IPS DF 19.7 (cell line): ENCODE measurements at places on chromosomes 12 and 14.

GRCh38 chr12:51822956-51823355 is 25.6 kb downstream of the FIGNL2 start:
- DNase-seq, result no peak

GRCh38 chr12:56568146-56568545 is 46.5 kb downstream of the RBMS2 start:
- DNase-seq, result no peak

DNA sequence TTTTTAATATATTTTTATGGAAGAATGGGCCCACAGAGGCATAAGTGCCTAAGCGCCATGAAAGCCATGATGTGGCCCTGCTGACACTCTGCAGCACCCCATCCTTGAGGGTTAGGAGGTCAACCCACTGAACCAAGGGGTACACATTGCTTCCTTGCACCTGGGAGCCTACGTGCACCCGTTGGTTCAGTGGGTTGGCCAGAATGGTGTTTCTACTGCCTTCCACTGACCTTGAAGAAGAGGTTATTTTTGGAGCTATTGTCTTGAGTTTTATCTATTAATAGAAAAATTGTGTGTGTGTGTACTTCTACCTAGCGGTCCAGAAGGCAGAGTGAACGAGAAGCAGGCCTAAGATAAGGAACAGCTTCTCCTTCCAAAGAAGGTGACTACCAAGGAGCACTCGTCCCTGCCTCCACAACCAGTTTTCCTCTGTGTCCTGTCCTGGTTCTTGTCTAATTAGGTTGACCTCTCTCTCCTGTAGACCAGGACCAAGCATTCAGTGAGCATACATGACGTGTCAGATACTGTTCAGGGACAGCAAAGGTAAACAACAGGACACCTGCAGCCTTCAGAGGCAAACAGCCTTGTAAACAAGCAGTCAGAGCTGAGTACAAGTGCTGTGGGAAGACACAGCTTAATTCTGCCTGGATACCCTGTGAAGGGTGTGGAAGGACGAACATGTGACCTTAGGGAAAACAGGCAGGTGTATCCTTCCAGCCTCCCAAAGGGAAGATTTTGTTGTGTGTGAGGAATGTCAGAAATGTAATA is 30.4 kb upstream of the PLEK2 start:
- no peak for DNase-seq

DNA sequence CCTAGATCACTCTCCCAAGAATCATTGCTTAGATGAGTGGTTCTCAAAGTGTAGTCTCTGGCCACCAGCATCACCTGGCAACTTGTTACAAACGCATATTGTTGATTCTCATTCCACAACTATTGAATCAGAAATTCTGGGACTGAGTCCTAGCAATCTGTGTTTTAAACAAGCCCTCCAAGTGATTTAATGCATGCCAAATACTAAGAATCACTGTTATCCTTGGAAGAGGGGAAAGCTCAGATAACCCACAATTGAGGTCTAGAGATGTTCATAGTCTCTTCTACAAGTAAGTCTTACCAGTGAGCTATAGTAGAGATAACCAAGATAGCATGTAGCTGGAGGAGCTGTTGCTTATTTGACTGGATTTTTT is 666.6 kb downstream of the DIO2 start:
- no peak for DNase-seq

DNA sequence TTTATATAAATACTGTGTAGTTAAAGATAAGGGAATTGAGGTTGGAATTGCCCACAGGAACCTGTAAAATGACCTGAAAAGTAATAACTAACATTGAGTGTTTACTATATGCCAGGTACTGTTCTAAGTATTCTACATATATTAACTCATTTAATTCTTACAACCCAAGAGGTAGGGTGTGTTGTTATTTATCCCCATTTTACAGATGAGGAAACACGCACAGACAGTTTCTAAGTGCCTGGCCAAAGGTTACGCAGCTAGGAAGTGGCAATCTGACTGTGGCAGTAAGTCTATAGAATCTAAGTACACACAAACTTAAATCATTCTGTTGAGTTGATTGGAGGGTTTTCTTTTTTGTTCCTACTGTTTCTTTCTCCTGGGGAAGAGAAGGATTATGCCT is 1.1 kb upstream of the TSPAN31 start:
- DNase-seq, result no peak

DNA sequence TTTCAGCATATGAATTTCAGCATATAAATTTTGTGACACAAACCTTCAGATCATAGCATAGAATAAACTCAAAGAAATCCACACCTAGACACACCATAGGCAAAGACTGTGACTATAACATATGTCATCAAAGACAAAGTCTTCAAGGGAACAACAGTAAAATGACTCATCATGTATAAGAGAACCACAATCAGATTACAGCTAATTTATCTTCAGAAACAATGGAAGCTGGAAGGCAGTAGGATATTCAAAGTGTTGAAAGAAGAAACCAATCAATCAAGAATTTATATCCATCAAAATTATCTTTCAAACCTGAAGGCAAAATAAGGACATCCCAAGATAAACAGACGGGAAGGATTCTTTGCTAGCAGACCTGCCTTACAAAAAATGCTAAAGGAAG is 29.0 kb downstream of the DLK1 start:
- DNase-seq, result no peak

DNA sequence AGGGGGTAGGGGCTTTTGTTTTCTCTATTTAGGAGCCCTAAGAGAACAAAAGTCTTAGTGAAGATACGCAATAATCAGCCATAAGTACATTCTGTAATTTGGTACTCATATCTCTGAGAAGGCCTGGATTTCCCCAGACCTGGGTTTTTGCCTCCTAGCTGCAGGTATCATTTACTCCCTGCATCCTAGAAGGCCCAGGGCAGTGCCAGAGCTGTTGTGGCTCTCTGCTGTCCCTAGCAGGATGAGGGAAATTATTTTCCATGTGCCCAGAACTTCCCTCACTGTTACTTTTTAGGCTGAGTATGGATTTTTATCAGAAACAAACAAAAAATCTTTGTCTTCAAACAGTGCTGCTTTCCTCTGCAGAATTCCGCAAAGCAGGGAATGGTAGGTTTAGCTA is 192.5 kb upstream of the SYT1 start:
- DNase-seq, result no peak

- no peak for DNase-seq
These were observed 23.1 kb upstream of the HELB start for GRCh38 chr12:66279123-66279712.
